Common myeloid progenitor, CD34-positive (primary cell): ENCODE measurements at places on chromosomes 2 and 18.

DNA sequence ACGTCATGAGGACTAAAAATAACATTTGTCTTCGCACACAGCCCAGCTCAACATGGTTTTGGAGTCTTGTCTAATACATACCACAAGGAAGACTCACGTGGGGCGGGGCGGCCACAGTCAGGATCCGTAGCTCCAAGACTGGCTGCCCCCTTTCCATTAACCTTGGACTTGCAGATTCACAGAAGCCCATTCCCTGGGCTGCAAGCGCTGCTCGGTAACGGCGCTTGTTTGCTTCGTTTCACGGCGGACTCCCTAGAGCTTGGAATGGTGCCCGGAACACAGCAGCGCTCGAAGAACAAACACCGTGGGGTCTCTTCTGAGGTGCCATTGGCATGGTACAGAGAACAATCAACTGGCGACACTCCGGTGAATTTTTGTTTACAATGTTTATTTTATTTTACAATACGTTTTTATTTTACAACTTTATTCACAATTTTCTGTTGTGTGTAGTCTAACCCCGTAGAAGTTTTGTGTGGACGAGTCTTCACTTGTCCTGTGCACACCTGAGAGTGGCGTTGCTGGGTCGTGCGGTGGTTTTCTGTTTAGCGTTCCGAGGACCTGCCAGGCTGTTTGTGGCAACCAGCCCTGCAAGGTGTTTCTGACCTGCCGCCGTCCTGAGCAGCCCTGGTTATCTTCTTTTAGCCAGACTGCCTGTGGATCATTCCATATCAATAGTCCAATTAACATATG lies 126.5 kb downstream of the GALR1 start:
- no peak for DNase-seq

DNA sequence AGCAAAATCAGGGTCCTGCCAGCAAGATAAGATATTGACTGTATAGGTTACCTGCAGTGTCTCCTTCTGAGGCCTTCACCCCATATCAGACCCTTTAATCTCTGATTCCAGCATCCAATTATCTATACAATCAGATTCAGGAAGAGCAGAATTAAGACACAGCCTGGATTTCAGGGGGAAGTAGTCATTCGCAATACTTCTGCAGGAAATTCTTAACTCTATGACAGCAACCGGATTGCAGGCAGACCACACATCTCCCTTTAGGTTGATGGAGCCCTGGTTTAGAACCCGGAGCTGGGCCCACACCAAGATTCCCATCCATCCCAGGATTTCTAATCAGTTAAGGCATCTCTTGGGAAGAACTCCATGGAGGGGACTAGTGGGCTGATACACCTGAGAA lies 9.5 kb downstream of the ARL4C start:
- no peak for DNase-seq

- DNase-seq, result peak; percentile 63
These were observed 3.8 kb downstream of the GBX2 start for GRCh38 chr2:236164201-236164924.

DNA sequence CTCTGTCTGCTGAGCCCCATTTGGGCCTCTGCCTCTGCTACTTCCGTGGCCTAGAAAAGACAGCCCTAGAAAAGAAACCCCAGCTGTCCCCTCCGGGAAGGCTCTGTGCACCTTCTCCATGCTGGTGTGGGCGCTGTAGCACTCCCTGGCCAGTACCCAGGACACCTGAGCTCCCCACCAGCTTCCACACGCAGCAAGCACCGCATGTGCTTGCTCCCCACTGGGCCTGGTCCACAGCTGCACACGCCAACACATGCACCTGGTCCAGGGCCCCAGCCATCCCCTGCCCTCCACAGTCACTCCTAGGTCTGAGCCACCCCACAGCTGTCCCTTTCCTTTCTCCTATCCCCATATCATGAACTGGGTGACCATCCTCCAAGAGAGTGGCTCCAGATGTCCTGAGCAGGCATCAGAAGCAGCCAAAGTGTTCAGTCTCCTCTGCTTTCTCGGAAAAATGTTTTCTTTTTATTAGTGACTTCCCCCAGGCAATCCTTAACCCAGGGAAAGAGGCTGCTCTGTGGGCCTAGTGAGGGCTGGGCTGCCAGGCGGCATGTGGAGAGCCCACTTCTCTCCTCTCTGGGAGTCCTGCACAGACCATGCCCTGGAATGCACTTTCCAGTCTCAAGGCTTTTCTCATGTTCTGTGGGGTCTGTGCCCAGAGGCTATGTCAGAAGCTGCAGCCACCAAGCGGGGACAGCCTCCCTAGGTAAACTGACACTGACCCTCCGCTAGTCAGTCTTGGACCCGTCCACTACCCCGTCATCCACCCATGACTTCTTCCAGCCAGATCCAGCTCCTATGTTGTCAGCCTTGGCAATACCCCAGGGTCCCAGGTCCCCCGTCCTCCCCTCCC lies 133.7 kb downstream of the KLHL29 start:
- DNase-seq, result no peak

DNA sequence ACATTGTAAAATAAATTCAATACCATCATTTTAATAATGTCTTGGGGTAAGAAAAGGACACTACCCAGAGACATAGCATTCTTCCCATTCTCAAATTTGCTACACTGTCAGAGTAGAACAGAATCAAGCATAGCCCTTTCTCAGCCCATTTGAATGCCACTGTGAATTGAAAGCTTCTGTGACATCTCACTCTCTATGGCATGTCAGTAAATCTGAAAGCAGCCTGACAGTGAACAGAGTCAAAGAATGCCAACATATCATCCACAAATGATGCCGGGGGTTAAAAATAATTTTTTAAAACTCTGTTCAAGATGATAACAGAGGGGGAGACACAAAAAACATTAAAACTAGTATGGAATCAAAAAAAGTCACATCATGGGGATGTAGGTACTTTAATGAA lies 17.6 kb downstream of the SUCLG1 start:
- no peak for DNase-seq

- no peak for DNase-seq
These were observed 158.3 kb downstream of the LDLRAD4 start for GRCh38 chr18:13376841-13377351.

DNA sequence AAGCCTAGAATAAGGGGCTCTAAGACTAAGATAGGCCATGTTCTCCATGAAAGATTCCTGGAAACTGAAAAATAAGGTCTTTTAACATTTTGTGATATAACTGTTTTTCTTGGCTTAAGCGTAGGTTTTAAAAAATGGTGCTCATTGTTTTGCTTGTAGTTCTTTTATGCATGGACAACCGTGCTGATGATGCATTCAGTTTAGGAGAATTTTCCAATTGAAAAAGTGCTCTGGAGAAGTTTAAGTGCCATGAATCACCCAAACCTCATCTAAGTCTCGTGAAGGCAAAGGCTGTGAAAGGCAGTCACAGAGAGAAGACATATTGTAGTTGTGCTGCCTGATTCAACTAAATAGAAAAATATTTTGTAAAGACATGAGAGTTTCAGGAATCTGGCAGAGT lies 111.8 kb upstream of the GAREM1 start:
- DNase-seq, result no peak

GRCh38 chr2:64670047-64670446 lies 16.3 kb upstream of the SERTAD2 start:
- DNase-seq, result no peak

DNA sequence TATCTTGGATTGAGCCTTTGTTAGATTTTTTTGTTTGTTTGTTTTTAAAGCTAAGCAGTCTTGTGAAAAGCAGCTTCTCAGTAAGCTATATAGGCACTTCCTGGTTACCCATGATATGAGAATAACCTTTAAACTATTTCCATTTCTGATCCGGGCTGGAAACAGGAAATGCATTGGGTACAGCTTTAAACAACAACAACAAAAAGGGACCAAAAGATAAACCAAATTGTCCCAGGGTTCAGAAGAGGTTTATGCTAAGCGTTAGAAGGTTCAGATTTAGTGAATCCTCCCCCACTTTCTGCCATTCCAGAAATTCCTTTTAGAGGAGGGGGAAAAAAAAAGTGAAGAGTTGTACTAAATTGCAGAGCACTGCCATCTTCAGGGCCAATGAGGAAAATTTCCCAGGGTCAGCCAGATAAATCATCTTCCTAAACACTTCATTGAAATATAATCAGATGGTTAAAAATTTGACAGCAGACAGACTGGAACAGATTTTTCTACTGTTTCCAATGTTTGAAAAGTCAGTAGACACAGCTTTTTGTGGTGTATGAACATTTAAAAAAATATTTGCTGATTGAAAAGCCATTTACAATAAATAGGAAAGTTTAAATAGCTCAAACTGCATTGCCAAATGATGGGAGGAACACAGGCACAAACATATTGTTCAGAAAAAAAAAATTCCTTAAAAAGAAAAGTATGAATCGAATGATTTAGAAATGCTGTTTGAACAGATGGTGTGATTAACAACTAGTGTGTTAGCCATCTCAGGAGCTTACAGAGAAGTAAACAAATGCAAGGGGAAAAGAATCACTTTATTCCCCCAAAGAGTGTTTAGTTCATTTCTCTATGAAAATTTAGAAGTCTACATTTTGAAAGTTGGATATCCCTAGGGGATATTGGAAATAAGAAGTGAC lies 189.9 kb upstream of the TANK start:
- peak; percentile 37 for DNase-seq

DNA sequence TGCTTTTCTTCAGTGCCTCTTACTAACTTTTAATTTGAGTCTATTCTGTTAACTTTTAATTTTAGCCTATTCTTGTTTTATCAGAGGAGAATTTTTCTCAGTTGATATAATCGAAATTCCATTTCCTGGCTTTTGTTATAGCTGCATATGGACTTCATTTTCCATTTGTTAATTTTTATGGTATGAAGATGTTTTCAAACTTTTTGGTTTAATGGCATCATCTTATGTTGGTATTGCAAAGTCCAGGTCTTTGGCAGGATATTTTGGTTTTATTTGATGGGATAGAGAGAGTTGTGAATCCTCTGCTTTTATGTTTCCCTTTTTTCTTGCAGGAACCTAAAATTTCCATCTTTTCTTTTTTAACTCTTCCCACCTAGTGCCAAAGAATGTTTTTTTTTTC lies 70.9 kb upstream of the RAPGEF4 start:
- DNase-seq, result no peak

GRCh38 chr2:11292464-11293255 lies 51.8 kb downstream of the ROCK2 start:
- DNase-seq, result no peak

DNA sequence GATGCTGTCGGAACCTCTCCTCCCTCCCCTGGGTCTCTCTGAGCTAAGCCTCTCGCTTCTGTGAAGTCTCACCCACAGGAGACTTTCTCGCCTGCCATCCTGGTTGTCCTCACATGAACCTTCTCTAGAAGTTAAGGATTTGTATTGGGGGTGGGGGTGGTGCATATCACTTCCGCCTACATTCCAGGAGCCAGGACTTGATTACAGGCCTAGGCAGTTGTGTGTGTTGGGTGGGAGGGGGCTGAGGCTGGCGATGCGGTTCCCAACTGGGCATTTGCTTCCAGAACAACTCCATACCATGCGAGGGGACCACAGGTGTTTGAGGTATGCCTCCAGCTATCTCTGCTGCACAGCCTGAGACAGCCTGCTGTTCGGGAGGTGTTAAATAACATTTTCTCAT lies 56.8 kb upstream of the MGAT4A start:
- no peak for DNase-seq

DNA sequence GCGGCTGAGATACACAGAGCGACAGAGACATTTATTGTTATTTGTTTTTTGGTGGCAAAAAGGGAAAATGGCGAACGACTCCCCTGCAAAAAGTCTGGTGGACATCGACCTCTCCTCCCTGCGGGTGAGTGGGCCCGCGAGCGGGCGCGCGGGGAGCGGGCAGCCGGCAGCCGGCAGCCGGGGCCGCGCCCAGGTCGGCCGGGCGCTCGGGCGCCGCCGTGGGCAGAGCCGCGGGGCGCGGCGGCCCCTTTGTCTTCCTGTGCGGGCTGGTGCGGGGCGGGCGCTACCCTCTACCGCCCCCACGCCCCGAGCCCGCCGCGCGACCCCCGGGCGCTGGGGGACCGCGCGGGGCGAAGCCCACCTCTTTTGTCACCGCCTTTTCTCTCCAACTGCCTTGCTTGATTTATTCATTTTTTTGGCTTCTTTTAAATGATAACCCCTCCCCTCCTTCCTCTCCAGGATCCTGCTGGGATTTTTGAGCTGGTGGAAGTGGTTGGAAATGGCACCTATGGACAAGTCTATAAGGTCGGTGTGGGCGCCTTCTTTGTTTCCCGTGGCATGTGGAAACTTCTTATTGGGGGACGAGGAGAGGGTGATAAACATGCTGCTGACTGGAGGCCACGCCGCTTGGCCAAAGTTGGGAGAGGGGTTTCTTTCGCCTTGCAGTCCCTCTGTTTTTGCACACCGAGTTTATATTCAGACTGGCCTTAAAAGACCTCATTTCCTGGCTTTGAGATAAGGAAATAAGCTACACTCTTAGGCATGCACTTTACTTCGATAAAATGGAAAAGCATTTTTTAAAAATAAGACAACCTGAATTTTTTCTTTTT lies 722 bp downstream of the MAP4K4 start:
- no peak for DNase-seq

DNA sequence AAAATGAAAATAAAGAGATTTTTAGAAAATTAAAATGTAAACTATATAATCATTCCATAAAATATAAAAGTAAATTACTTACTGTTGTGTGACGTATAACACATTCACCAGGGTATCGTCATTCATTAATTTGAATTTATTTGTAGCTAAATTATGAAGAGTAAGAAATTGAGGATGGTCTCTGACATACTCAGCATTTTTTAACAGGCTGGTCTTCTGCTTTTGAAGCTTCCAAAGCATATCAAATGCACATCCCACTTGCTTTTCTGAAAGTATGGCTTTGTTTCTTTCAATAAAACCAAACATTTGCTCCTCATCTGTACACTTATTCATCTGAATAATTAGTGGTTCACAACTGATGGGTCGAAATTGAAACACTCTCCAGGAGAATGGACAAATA lies 2.1 kb downstream of the FASTKD1 start:
- no peak for DNase-seq

GRCh38 chr2:191384829-191385228 lies 139.6 kb downstream of the MYO1B start:
- DNase-seq, result no peak

GRCh38 chr2:136072621-136073020 lies 45.3 kb downstream of the CXCR4 start:
- no peak for DNase-seq

- DNase-seq, result no peak
These were observed 5.0 kb downstream of the RBKS start for GRCh38 chr2:27885234-27885633.

DNA sequence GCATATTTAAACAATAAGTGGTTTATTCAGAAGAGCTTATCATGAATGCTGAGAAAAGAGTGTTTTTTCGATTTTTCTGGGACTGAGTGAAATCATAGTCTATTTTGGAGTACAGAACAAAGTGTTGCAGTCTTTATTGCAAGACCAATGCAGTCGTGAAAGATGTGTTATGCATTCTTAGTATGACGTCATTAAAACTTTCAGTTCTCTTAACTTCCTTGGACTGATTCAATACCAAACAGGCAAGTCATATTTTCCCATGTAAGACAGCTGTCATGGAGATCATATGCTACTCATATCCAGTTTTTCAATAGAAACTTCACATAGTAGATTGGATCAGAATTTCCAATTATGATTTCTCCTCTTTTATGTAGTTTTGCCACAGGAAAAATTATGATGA lies 92.6 kb downstream of the RIT2 start:
- DNase-seq, result no peak
